ENCODE measurements at places on chromosomes 1 and 21. TPM values are rescaled to one million over a fixed set of nuclear protein-coding genes. Genes with fewer than 3 reads are reported as not detected.

GRCh38 chr1:25811384-25812082 lies 8.2 kb upstream of the MTFR1L start:
- no peaks in the 10 kb centered on the region for H3K4me1 ChIP-seq
- peaks cover 4% of the 10 kb centered on the region for H3K36me3 ChIP-seq
- no peak for DNase-seq
- no peak overlapping the region for H3K27ac ChIP-seq
- H3K4me3 ChIP-seq = no peak overlapping the region
- H3K27me3 ChIP-seq = no peaks in the 10 kb centered on the region

DNA sequence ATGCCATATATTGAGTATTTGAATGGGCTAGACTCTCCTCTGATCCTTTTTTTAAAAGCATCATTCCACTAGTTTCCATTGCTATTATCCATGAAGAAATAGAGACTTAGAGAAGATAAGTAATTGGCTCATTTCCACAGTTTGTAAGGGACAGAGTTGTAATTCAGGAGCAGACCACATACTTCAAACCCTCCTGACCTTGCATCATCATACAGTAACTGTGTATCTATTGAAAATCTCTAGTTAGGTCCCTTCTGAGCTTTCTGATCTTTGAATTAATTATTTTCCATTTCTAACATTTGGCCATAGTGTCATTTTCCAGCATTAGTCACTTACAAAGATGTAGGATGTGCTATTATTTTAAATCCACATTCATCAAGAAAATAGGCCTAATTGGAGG lies 386.5 kb upstream of the ST6GALNAC5 start:
- no peak overlapping the region for H3K4me3 ChIP-seq
- no peaks in the 10 kb centered on the region for H3K36me3 ChIP-seq
- H3K27me3 ChIP-seq = no peaks in the 10 kb centered on the region
- H3K27ac ChIP-seq = no peak overlapping the region
- DNase-seq = no peak

GRCh38 chr1:38166461-38166860 lies 119.9 kb upstream of the POU3F1 start:
- no peaks in the 10 kb centered on the region for H3K4me1 ChIP-seq
- H3K27me3 ChIP-seq = peaks cover 22% of the 10 kb centered on the region
- H3K27ac ChIP-seq = no peak overlapping the region
- H3K36me3 ChIP-seq = no peaks in the 10 kb centered on the region
- no peak for DNase-seq

GRCh38 chr1:238384381-238384780 lies 493.7 kb upstream of the ZP4 start:
- no peak overlapping the region for H3K27ac ChIP-seq
- no peak overlapping the region for H3K4me3 ChIP-seq
- H3K27me3 ChIP-seq = no peaks in the 10 kb centered on the region
- no peaks in the 10 kb centered on the region for H3K36me3 ChIP-seq
- no peak for DNase-seq

DNA sequence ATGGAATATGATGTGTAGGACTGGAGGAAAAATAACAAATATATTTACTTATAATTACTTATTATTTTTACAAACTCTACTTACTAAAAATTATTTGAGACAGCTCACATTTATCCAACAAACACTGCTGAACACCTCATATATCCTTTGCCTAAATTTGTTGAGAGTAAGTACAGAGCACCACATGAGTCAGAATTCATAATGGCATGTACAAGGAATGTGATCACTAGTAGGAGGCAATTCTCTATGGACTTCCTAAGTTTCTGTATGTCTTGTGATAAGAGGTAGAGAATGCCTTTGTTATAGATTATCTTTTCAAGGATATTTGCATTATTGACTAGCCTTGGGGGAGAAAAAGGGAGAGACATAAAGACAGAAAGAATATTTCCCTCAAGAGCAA lies 8.2 kb upstream of the ST6GALNAC3 start:
- no peak for DNase-seq
- H3K36me3 ChIP-seq = no peaks in the 10 kb centered on the region
- H3K27ac ChIP-seq = no peak overlapping the region
- H3K27me3 ChIP-seq = peaks cover 5% of the 10 kb centered on the region
- H3K4me1 ChIP-seq = no peaks in the 10 kb centered on the region

- no peaks in the 10 kb centered on the region for H3K27me3 ChIP-seq
- H3K4me3 ChIP-seq = peak overlapping the region; percentile 67
- H3K4me1 ChIP-seq = peaks cover 29% of the 10 kb centered on the region
These were observed 62.3 kb downstream of the SLC19A1 start for GRCh38 chr21:45479691-45480675.

- H3K4me1 ChIP-seq = peaks cover 4% of the 10 kb centered on the region
- H3K4me3 ChIP-seq = no peak overlapping the region
- no peak for DNase-seq
- peaks cover 22% of the 10 kb centered on the region for H3K36me3 ChIP-seq
These were observed 50.8 kb downstream of the PTBP2 start for GRCh38 chr1:96772349-96772748.

GRCh38 chr1:58905628-58906221 lies 121.9 kb upstream of the JUN start:
- H3K36me3 ChIP-seq = no peaks in the 10 kb centered on the region
- H3K4me1 ChIP-seq = peaks cover 11% of the 10 kb centered on the region
- H3K4me3 ChIP-seq = no peak overlapping the region
- no peaks in the 10 kb centered on the region for H3K27me3 ChIP-seq

GRCh38 chr1:9380711-9381110 lies 88.0 kb downstream of the SPSB1 start:
- no peak overlapping the region for H3K4me3 ChIP-seq
- DNase-seq = no peak
- H3K27ac ChIP-seq = no peak overlapping the region
- no peaks in the 10 kb centered on the region for H3K27me3 ChIP-seq
- no peaks in the 10 kb centered on the region for H3K4me1 ChIP-seq

DNA sequence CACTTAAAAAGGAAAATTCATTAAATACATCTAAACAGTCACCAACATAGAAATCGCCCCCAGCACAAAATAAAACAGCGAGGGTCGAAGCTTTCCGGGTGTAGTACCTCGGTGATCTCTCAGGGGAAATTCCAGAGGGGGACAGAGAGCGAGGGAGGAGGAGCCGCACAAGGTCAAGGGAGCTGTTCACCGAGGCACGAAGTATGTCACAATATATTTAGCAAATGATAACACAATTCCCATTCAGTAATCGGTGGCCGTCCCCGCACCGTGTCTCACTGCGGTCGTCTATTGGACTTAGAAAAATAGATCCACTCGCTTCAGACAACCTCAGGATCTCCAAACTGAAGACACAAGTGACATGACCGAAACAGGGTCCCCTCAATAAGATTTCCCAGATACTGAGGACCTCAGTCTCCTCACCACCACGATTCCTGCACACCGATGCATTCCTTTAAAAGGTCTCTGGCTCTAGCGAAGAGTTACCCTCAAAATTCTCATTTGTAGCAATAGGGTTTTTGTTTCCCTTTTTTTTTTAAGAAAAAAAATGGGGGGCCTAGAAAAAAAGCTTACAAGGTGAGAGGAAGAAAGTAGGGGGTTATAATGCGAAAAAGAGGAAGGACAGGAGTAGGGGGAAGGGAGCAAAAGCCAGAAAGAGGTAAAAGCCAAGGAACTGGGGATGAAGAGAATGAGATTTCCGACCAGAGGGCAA lies 1.1 kb downstream of the LPGAT1 start:
- peaks cover 59% of the 10 kb centered on the region for H3K4me1 ChIP-seq
- H3K27me3 ChIP-seq = no peaks in the 10 kb centered on the region
- H3K4me3 ChIP-seq = peak overlapping the region; percentile 75
- DNase-seq = no peak

The RPE65 gene
- total RNA-seq = not detected
